Ascending aorta (tissue), 2 donors: ENCODE measurements at places on chromosomes 12 and 14.

DNA sequence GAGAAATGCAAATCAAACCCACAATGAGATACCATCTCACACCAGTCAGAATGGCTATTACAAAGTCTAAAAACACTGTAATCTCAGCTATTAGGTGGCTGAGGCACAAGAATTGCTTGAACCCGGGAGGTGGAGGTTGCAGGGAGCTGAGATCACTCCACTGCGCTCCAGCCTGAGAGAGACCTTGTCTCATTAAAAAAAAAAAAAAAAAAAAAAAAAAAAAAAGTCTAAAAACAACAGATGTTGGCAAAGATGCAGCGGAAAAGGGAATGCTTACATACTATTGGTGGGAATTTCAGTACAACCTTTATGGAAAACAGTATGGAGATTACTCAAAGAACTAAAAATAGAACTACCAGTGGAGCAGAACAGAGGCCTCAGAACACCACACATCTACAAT is 19.0 kb upstream of the ATF7 start:
- DNase-seq = no peak

GRCh38 chr14:98853063-98853729 is 418.8 kb downstream of the BCL11B start:
- no peak for DNase-seq

GRCh38 chr14:35300228-35300627 is 8.0 kb downstream of the PSMA6 start:
- no peak for DNase-seq

DNA sequence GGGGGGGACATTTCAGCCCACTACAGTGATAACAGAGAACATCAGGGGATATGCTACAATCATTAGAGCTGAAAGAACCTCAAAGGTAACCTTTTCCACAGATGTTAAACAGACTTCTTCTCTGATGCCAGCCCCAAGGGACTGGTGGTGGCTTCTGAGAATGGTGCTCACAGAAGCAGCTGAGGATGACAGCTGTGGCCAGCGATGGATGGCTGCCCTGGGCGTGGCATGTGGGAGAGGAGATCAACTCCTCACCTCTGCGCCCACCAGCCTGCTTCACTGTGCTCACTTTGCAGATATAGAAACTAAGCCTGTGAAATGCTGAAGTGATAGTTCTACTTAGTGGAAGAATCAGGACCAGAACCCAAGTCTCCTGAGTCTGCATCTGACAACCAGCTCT is 33.0 kb downstream of the FOXN3 start:
- peak; percentile 43 for DNase-seq

- peak; percentile 73 for DNase-seq
Measured at GRCh38 chr14:22319526-22320361, 269.3 kb downstream of the DAD1 start.

- no peak for DNase-seq
Measured at GRCh38 chr14:56659964-56660551, 80.5 kb downstream of the TMEM260 start.
